NCI-H1048 (cell line): ENCODE measurements at places on chromosomes 7 and 10.

GRCh38 chr7:47301657-47302295 is 280.1 kb downstream of the TNS3 start:
- DNase-seq: no peak

- no peak for DNase-seq
Observed at GRCh38 chr7:155003092-155003375, at the start of gene PAXIP1. PAXIP1 (minus strand) TSS chr7:155003124; CDS start chr7:155002929, 195 bp downstream.

GRCh38 chr10:25113191-25114035 is 61.4 kb upstream of the GPR158 start:
- DNase-seq: peak; percentile 37

DNA sequence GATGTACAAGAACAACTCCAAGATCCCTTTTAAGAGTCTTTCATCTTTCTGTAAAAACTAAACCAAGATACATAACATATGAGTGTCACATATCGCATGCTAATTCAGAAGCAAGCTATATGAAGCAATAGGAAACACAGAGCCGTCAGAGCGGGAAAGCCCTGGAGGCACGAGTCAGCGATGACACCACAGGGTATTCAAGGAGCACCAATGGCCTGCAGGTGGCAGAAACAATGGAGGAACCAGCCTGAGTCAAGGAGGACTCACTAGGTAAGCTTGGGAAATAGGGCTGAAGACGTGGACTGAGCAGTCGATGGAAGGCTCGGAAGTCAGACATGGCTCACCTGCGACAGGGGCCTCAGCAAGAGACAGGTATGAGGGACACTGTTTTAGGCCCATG is 214.4 kb downstream of the FAM107B start:
- DNase-seq: no peak

GRCh38 chr7:47581804-47582763 is at the start of gene TNS3:
TNS3 (minus strand) TSS chr7:47582111; CDS start chr7:47439636, 142,475 bp downstream.
- no peak for DNase-seq

DNA sequence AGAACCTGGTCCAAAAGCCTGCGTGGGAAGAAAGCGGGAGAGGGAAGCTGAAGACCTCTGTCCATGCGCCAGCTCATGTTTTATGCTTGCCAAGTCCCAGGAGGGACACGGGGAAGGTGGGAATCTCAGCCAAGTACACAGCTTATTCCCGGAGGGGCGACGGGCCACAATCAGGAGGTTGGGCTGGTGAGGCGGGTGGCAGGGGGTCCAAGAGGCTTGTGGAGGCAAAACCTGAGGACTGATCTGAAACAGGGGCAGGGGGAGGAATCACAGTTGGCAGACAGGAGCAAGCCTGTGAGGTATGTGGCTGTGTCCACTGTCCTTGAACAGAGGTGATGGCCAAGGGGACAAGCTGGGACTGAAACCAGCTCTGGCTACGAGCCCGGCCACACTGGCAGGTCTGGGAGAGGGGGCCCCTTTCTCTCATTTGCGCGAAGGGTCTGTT is 38.0 kb upstream of the LEP start:
- no peak for DNase-seq

DNA sequence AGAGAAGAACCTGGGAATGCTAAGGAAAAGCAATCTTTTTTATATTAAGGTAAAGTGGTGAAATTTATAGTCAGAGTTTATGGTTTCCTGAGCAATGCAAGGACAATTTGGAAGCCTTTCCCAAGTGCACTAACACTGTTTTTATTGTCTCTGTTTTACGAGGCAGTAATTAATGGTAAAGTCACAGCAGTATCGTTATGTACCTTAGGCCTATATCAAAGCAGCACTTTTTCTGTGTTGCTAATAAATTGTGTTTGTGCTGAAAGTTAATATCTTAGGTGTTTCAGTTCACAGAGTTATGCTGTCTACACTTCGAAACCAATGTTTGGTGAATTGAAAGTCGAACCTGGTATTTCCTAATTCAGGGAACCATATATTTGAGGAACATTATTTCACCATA is 19.2 kb downstream of the OIT3 start:
- DNase-seq: no peak

DNA sequence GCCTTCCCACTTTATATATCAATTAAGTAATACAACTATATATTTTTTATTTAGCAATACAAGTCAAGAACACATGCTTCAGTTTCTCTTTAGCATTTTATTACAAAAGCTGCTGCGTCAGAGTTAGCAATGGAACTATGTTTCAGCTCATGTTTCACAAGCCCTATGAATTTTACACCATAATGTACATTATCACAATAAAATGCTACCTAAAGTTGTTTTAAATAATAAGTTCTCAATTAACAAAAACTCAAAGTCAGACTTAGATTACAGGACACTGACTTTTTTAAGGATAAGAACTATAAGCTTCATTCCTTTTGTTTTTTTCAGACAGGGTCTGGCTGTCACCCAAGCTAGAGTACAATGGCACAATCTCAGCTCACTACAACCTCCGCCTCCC is 52.3 kb downstream of the EZH2 start:
- no peak for DNase-seq

DNA sequence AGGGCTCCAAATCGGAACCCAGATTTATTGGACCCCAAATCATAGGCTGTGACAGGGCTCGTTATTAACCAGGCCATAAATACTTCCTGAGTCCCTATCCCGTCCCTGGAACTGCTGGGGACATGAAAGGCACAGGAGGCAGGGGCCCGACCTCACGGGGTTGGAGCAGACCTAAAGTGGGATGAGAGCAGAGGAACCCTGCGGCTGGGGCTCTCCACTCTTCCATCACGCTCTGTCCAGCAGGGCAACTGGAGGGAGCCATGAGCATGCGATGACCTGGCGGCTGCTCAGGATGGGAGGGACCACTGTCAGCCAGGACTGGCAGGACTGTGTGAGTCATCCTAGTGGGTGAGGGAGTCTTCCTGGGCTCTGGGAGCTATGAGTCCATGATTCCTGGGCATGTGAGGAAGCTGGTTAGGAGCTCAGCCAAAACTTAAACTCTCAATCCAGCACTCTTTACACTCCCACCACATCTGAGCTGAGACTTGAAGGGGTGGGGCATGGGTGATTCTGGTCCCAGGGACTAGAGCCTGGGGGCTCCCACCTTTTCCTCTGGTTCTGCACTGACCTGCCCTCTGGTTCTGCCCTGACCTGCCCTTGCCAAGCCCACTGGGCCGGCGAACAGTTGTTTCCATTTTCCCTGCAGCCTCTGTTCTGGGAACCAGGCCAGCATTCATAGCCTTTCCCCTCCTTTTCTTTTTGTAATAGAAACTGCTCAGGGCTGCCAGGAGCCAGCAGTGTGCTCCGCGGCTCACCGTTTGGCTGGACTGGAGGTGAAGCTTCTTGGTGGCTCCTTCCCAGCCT is 47.1 kb downstream of the SYPL1 start:
- no peak for DNase-seq

DNA sequence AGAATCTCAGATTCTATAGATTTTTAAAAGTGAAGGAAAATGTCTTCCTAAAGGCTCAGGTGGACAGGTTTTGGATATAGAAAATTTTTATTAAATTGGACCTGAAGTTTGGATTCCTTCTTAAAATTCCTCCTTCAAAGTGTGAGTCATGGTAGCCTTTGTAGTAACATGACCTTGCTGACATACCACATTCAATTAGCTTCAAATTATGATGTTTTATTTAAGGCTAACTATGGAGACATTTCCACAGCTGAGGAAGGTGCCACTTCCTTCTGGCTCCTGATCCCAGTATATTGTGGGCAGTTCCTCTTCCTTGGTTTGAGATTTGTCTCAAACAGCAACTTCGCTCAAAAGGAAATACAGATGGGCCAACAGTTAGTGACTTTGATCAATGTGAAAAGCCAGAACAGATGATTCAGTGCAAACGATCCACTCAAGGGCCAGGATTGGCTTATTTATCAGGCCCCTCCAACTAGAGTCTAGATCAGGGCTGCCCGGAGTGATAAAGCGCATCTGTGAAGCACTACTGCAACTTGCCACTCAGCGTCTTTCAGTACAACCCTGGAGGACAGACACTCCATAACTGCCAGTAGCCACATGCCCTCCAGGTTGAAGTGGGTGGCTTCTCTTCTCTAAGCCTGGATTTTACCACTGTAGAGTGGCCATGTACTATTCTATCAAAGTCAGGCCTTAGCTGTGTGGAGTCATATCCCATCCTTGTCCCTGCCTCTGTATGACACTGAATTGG is 573.5 kb downstream of the KIF20B start:
- DNase-seq: no peak

GRCh38 chr7:106216517-106216922 is 68.3 kb downstream of the NAMPT start:
- no peak for DNase-seq

- DNase-seq: no peak
Observed at GRCh38 chr7:77222065-77222464, 22.4 kb upstream of the FGL2 start.

GRCh38 chr7:88151119-88151790 is 68.6 kb downstream of the SRI start:
- no peak for DNase-seq

GRCh38 chr10:127135844-127136577 is 60.4 kb downstream of the INSYN2A start:
- DNase-seq: no peak

- no peak for DNase-seq
Observed at GRCh38 chr10:102758240-102758932, 14.6 kb downstream of the WBP1L start.

- DNase-seq: no peak
Observed at GRCh38 chr10:60576130-60577069, 186.7 kb upstream of the ANK3 start.

GRCh38 chr7:67918158-67918557 is 921.5 kb downstream of the TYW1 start:
- DNase-seq: no peak

- DNase-seq: no peak
Observed at GRCh38 chr10:77163670-77164348, 473.8 kb downstream of the KCNMA1 start.

DNA sequence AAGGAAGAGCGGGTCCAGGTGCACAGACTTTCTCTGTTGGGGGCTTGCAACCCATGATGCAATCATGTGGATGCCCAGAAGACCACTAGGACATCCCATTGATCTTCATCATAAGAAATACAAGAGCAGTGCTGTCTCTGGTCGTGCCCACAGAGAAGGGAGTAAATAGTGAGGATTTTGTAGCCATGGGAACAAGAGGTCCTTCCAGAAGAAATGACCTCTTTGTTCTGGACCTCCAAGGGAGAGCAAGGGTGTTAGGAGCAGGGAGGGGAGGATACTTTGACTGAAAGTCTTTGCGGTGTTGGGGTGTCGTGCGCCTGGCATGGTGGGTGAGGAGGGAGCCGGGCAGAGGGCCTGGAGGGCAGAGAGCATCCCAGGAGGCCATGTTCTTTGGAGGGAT is 55.0 kb upstream of the EN2 start:
- no peak for DNase-seq

GRCh38 chr7:22417349-22417748 is 60.4 kb upstream of the RAPGEF5 start:
- no peak for DNase-seq

GRCh38 chr10:14356921-14357320 is 26.2 kb upstream of the FRMD4A start:
- DNase-seq: no peak

GRCh38 chr7:80253237-80253636 is 118.6 kb downstream of the GNAI1 start:
- no peak for DNase-seq

GRCh38 chr10:6877722-6878392 is 297.8 kb upstream of the PRKCQ start:
- DNase-seq: no peak

- no peak for DNase-seq
Observed at GRCh38 chr10:49518982-49519578, 19.8 kb downstream of the ERCC6 start.

DNA sequence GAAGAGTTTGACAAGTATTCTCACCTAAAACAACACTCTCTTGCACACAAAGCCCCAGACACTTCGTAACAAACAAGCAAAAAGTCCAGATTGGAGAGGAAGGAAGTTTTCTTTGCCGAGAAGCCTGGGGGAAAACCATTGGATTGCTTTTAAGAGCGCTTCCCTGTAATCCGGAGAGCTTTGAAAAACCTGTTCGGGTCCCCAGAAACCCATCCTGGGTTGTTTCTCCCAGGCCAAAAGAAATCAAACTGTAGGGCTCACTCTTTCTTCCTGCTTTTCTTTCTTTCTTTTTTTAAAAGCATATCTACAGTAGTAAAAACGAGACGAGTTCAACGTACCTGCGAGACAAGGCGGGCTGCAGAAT is 655 bp downstream of the SP8 start:
- DNase-seq: no peak

DNA sequence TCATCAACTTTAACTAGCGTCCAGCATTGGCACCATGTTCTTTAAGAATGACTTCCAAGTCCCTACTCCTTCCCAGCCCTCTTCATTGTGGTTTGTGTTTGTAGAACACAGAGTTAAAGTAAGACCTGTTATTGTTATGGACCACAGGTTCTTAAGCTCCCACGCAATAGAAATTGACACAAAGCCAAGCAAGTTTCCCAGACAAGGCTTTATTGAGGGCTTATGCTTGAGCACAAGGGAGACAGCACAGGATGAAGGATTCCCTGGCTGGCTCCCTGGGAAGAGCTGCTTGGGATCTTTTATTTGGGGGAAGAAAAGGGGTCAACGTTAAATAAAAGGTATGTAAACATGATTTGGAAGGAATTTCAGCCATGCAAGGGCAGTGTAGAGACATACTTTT is 44.3 kb upstream of the PRKCQ start:
- DNase-seq: no peak

GRCh38 chr7:95373323-95373722 is 22.9 kb downstream of the PON3 start:
- DNase-seq: no peak

DNA sequence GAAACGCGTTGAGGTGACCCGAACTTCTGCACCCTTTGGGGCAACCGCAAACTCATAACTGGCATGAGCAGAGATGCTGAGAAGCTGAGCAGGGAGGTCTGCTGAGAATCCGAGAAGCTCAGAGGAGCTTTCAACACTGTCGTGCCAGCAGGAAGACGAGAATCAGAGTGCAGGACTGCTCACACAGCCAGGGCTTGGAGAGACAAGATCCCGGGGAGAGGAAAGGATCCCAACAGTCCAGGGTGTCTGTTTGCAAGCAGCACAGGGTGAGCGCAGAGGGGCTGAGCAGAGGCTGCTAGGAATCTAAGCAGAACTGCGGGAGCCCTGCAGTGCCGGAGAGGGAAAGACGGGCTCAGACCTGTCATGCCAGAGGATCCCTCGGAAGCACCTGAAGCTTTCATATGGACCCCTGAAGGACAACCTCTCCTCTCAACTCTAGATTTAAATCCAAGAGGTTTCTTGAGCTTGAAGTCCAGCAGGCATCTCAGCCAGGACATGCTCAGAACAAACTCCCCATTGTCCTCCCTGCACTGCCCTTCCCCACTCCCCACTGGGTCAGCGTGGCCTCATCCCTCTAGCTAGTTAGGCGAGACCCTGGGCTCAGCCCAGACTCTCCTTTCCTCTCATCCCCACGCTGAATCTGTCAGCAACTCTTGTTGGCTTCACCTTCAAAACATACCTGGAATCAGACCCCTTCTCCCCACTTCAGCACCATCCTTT is 40.7 kb downstream of the FOXL3 start:
- DNase-seq: no peak

GRCh38 chr10:77253147-77253545 is 384.5 kb downstream of the KCNMA1 start:
- DNase-seq: no peak

GRCh38 chr7:35975851-35976454 is 175.1 kb downstream of the SEPTIN7 start:
- peak; percentile 34 for DNase-seq
